Stimulated activated CD8-positive, alpha-beta memory T cell treated with anti-CD3 and anti-CD28 coated beads, Interleukin-15, amount 100 ng/mL, for 24 hours (primary cell): ENCODE measurements at places on chromosomes 12 and 14.

GRCh38 chr12:80861641-80862378 is 75.9 kb downstream of the LIN7A start:
- DNase-seq: no peak

GRCh38 chr12:114272605-114273004 is 133.3 kb downstream of the TBX5 start:
- DNase-seq: no peak

DNA sequence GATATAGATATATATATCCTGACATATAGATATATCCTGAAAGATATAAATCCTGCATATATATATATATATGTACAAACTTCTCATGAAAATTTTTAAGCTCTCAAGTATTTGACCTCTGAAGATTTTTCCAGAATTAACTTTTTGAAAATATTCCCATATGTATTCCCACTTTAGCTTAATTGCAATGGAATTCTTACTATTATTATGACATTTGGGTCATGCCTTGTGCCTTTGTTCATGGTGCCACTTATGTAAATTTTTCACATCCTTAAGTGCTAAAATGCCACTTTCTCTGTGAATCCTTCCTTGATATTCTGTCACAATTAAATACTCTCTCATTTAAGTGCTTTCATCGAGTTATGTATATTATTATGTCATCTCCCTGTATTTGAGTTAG is 398.2 kb upstream of the SEL1L start:
- no peak for DNase-seq

DNA sequence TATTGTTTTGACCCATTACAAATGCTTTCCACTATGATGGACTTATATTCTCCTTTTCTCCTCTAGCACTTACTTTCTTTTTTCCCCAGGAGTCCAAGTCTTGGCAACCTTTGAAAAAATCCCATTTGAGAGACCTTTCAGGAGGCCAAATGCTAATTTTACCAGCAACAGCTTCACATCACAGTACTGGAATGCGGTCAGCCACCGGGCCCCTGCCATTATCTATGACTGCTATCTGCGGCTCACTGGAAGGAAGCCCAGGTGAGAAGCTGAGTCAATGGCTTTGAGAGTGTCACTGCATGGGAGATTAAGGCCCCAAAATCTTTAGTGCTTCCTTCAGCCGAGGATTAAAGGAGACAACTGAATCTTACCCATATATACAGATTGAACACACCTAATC is 64.2 kb downstream of the ERGIC2 start:
- no peak for DNase-seq

DNA sequence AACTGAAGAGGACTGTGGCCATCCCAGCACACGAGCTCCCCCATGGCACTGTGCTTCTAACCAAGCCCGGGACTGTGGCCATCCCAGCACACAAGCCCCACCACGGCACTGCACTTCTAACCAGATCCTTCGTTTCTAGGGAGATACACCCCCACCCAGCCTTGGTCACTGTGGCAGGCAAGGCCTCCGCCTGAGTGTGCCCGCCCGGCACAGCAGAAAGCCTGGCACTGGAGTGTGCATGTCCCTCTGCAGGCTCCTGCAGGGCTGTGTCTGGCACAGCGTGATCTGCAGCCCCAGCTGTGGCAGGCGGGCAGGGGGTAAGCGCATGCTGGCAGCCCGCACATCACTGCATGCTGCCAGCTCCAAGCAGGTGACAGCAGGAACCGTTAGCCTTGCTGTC is 49.8 kb downstream of the CCDC85C start:
- no peak for DNase-seq

GRCh38 chr14:71729596-71729995 is 202.6 kb upstream of the RGS6 start:
- DNase-seq: no peak

GRCh38 chr14:30482276-30482675 is 76.7 kb upstream of the G2E3 start:
- DNase-seq: no peak

- no peak for DNase-seq
Observed at GRCh38 chr14:41817626-41818025, 210.9 kb downstream of the LRFN5 start.

DNA sequence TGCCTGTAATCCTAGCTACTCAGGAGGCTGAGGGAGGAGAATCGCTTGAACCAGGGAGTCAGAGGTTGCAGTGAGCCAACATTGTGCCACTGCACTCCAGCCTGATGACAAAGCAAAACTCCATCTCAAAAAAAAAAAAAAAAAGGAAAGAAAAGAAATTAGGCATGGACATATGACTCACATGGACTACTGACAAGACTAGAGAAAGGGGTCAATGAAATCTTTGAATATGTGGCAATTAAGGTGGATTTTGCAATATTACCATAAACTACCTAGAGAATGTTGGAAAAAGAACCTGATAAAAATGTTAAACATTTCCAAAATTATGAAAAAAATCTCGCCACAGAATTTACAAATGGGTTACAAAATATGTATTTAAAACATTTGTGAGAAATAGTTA is 873.6 kb downstream of the C12orf50 start:
- no peak for DNase-seq

GRCh38 chr12:105481392-105482300 is 151.2 kb downstream of the C12orf75 start:
- no peak for DNase-seq

DNA sequence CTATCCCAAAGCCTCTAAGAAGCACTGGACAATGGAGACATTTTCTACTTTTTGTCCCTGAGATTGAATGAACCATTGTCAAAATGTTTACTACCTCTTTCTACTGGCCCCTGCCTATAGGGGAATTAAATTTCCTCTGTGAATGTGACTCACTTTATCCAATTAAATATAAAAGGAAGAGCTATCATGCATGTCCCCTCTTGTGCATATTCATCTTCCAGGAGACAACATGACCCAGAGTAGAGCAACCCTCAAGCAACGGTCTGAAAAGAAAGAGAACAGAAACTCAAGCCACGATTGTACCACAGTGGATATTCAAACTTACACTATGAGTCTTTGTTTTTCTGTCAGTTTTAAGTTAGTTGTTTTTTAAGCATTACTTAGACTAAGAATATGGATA is 938.4 kb upstream of the ATXN7L3B start:
- DNase-seq: no peak

- no peak for DNase-seq
Observed at GRCh38 chr12:91926848-91927247, 218.8 kb downstream of the BTG1 start.

GRCh38 chr12:63457857-63458256 is 210.4 kb downstream of the DPY19L2 start:
- DNase-seq: no peak

GRCh38 chr14:59336098-59336497 is 129.1 kb downstream of the GPR135 start:
- DNase-seq: no peak

DNA sequence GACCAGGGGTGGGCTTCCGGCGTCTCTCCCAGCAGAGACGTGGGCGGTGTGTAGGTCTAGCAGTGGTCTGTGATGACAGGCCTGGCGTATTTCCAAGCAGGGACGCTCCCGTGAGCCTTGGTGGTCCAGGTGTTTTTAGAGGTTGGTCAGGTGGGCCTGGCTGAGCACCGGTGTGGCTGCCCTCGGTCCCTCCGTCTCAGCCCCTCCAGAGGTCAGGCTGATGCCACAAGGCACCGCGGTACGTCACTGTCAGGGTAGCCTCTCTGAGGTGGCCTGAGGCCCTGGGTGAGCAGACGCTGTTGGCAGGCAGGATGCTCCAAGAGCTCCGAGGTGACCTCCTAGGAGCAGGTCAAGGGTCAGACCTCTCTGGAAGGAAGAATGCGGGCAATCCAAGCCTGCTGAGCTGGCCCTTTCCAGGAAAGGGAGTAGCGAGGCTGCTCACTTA is 13.6 kb downstream of the MTA1 start:
- DNase-seq: no peak

DNA sequence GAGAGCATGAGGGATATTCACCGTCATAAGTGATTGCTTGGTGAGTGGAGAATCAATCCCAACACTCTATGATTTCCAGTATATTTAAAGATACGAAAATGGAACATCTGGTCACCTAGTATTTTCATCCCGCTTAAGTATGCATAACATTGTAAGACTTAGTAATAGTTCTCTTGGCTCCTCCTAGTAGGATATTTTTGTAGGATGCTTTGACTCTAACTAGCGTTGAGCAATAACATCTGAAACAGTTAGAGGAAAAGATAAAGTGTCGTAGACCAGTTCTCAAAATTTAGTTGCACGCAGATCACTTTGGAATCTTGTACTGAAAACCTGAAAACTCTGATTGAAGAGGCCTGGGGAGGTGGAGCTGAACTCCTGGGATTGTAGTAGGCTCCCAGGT is 7.6 kb downstream of the SAMD4A start:
- no peak for DNase-seq

GRCh38 chr14:62329427-62329826 is 567.2 kb downstream of the SNAPC1 start:
- no peak for DNase-seq

DNA sequence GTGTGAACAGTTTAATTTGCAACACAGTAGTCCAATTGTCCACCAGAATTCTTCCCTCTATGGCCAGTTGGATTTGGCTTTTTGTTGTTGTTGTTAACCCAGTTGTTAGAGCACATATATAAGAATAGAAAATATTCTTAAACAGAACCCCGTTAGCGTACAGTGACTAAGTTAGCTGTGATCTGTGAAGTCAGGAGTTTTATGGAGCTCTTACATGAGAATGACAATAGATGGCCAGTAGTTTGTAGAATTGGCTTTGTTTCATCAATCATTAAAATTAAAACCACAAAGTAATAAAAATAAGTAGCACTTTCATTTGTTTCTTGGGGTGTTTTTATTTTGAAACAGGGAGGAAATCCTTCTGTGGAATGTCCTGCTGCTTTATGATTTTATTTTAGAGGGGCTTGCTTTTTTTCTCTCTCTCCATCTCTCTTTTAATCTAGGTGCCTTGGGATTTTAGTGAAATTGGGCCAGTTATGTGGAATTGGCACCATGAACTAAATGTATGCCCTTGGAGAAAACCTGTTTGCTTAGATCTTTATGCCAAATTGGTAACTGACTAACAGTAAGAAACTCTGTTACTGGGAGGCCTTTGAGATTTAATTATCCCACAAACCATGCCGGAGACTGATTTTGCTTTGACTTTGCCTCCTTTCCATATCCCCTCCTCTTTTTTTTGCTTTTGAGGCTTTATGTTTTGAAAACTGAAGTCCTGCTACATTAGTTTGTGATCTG is 22.9 kb downstream of the FBXW8 start:
- no peak for DNase-seq

- no peak for DNase-seq
Observed at GRCh38 chr12:5437182-5437583, 5.3 kb downstream of the NTF3 start.

DNA sequence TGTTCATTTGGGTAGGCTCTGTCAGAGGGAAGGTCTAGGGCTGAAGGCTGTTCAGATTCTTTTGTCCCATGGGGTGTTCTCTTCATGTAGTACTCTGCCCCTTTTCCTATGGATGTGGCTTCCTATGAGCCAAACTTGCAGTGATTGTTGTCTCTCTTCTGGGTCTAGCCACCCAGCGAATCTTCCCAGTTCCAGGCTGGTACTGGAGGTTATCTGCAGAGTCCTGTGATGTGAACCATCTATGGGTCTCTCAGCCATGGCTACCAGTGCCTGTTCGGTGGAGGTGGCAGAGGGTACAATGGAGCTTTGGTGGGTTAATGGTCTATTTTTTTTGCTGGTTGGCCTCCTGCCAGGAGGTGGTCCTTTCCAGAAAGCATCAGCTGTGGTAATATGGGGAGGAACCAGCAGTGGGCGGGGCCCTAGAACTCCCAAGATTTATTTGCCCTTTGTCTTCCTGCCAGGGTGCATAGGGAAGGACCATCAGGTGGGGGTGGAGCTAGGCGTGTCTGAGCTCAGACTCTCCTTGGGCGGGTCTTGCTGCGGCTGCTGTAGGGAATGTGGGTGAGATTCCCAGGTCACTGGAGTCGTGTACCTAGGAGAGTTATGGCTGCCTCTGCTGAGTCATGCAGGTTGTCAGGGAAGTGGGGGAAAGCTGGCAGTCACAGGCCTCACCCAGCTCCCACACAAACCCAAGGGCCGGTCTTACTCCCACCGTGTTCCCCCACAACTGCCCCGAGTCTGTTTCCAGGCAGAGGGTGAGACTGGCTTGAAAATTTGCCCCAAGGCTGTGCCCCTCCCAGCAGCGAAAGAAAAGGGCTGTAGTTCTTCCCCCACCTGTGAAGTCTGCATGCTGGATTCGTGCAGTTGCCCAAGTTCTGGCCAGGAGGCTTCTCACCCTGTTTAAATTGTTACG is 17.5 kb downstream of the MTRFR start:
- no peak for DNase-seq

- DNase-seq: no peak
Observed at GRCh38 chr12:107134558-107134957, 41.2 kb upstream of the CRY1 start.

- no peak for DNase-seq
Observed at GRCh38 chr14:50978888-50979287, 34.6 kb upstream of the PYGL start.

GRCh38 chr14:41505491-41505890 is 101.2 kb upstream of the LRFN5 start:
- no peak for DNase-seq
